ENCODE measurements at places on chromosomes 1 and 21. TPM values are rescaled to one million over a fixed set of nuclear protein-coding genes. Genes with fewer than 3 reads are reported as not detected.

EPS8L3 gene
- not detected for polyA plus RNA-seq

MAN1A2 gene
- polyA plus RNA-seq, result 15.4 TPM

TNNT2 gene
- polyA plus RNA-seq, result not detected

DMRTA2 gene
- polyA plus RNA-seq, result not detected

CCDC17 gene
- polyA plus RNA-seq, result 0.60 TPM

PM20D1 gene
- 2.0 TPM for polyA plus RNA-seq

PARP1 gene
- 321 TPM for polyA plus RNA-seq

INAVA gene
- polyA plus RNA-seq, result not detected

ARHGAP29 gene
- not detected for polyA plus RNA-seq

MIXL1 gene
- 1.6 TPM for polyA plus RNA-seq

ATP13A2 gene
- 28.3 TPM for polyA plus RNA-seq

CRYBG2 gene
- 3.1 TPM for polyA plus RNA-seq

LRRC8B gene
- 12.6 TPM for polyA plus RNA-seq

SLAMF1 gene
- polyA plus RNA-seq, result 17.2 TPM

CD1E gene
- polyA plus RNA-seq, result not detected

NKAIN1 gene
- not detected for polyA plus RNA-seq

AMY2A gene
- not detected for polyA plus RNA-seq

FBXO2 gene
- polyA plus RNA-seq, result 18.0 TPM

KCNE2 gene
- not detected for polyA plus RNA-seq

LCE2C gene
- not detected for polyA plus RNA-seq

TCP10L gene
- 0.28 TPM for polyA plus RNA-seq

KCNJ15 gene
- polyA plus RNA-seq, result not detected

HTR1D gene
- not detected for polyA plus RNA-seq

DVL1 gene
- polyA plus RNA-seq, result 1.0 TPM
